ENCODE measurements at places on chromosomes 1 and 21. TPM values are rescaled to one million over a fixed set of nuclear protein-coding genes. Genes with fewer than 3 reads are reported as not detected.
A peak's percentile ranks its signal among the peaks of the same experiment; 100 is the strongest.

DNA sequence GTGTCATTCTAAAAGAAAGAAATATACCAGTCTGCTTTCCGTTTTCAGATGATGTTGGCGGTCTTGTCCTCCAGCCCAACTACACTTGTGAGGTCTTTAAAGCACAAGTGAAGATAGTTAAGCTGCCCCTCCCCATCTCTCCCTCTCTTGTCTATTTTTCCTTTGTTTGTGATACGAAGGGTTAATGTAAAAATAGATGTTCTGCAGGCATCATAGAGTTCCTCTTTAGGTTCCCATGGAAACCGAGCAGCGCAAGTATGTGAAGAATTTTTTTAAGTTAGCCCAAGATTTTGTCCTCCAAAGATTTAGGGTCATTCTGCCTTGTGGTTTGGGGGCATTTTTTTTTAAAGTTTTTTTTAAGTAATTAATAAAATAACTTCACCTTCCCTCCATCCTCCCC, 232.4 kb upstream of the AJAP1 start:
- no peak for DNase-seq

DNA sequence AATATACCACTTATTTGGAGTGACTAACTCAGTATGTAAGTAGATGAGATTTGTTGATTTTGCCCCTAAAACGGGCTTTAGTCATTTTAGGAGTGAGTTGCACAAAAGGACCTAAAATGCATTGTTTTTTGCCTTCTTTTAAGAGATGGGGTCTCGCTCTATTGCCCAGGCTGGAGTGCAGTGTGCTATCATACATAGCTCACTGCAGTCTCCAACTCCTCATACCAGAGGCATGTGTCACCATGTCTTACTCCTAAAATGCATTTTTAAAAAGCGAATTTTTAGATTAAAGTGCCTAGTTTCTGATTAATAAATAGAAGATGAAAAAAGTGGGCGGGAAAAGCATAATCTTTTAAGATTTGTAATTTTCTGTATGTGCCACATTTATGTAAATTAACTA, 11.5 kb upstream of the NEXN start:
- no peak for DNase-seq

- DNase-seq: no peak
Measured at GRCh38 chr1:101147381-101147780, 89.4 kb upstream of the S1PR1 start.

- DNase-seq: no peak
Measured at GRCh38 chr1:37656881-37657280, 22.2 kb upstream of the RSPO1 start.

- no peak for DNase-seq
Measured at GRCh38 chr1:82927753-82928152, 1071.2 kb downstream of the TTLL7 start.

DNA sequence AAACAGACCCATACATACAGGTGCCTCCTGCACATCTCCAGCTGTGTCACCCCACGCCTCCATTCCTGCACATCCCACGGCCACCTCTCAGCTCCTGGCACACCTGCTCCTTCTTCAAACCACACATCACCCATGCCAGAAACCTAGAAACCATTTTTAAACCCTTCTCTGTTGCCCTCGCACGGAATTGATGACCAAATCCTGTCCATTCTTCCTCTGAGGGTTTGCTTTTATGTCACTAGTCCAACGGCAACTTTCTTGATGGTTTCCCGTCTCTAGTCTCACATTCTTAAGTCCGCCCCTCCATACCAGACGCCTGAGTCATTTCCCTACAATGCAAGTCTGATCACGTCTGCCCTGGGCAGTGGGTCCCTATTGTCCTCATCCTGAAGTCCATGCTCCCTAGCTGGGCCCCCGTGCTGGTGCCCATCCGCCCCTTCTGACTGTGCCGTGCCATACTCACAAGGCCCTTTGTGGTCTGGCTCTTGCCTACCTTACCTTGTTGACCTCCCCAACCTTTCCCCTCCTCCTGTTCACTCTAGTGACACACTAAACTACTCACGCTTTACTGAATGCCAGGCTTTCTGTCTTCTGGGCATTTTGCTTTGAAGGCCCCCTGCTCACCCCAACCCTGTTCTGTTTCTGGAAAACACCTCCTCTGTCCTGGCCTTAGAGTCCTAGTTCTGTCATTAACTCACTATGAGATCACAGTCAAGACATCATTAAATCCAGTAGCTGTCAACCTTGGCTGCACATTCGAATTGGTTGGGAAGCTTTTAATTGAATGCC, 17.6 kb downstream of the SLC2A1 start:
- DNase-seq: peak; percentile 99

The GNG12 gene
- total RNA-seq: 256 TPM
